Urinary bladder (tissue), 4 donors: ENCODE measurements at places on chromosomes 6 and 20. TPM values are rescaled to one million over a fixed set of nuclear protein-coding genes. Genes with fewer than 3 reads are reported as not detected.

The CCN5 gene
- 20.8 TPM for polyA plus RNA-seq

The WFDC12 gene
- not detected for polyA plus RNA-seq

The PRDM13 gene
- not detected for polyA plus RNA-seq

The ZNF311 gene
- polyA plus RNA-seq: 1.3 TPM

The PTPRK gene
- 26.7 TPM for polyA plus RNA-seq

The DACT2 gene
- 0.60 TPM for polyA plus RNA-seq

The RSPO4 gene
- 0.08 TPM for polyA plus RNA-seq

The PAX1 gene
- polyA plus RNA-seq: not detected

The PPIL6 gene
- 4.3 TPM for polyA plus RNA-seq

The BPIFB4 gene
- polyA plus RNA-seq: 0.06 TPM

The RNF182 gene
- 0.19 TPM for polyA plus RNA-seq

The KCNK17 gene
- 0.52 TPM for polyA plus RNA-seq

The FILIP1 gene
- polyA plus RNA-seq: 25.5 TPM

The GLYATL3 gene
- polyA plus RNA-seq: not detected

The ABHD16B gene
- polyA plus RNA-seq: 0.68 TPM

The NNAT gene
- 61.2 TPM for polyA plus RNA-seq

The MUC22 gene
- polyA plus RNA-seq: not detected

The MED23 gene
- polyA plus RNA-seq: 11.2 TPM

The PTCHD4 gene
- polyA plus RNA-seq: 0.03 TPM

The CRISP2 gene
- polyA plus RNA-seq: not detected

The NHSL1 gene
- polyA plus RNA-seq: 1.7 TPM

The PABPC1L gene
- 12.2 TPM for polyA plus RNA-seq
